Smooth muscle cell of the pulmonary artery (primary cell): ENCODE measurements at places on chromosomes 1 and 21. TPM values are rescaled to one million over a fixed set of nuclear protein-coding genes. Genes with fewer than 3 reads are reported as not detected.

KCND3 gene
- total RNA-seq: 0.53 and 4.0 TPM in 2 replicates

NBPF10 gene
- 2.8 and 4.7 TPM in 2 replicates for total RNA-seq

CLCA2 gene
- total RNA-seq: 0.72 and 7.4 TPM in 2 replicates

CHRM3 gene
- 0.03 and 0.13 TPM in 2 replicates for total RNA-seq

FCRL5 gene
- total RNA-seq: not detected in 2 replicates
